A549 treated with CORT108297 at 1 μM for 4 hours (cell line): ENCODE measurements at places on chromosomes 16 and 17. TPM values are rescaled to one million over a fixed set of nuclear protein-coding genes. Genes with fewer than 3 reads are reported as not detected.

Gene CHST6
- total RNA-seq, result 0.10 to 0.15 TPM (median 0.13 TPM) in 5 replicates

Gene RMI2
- 25.0 to 36.6 TPM (median 33.5 TPM) in 5 replicates for total RNA-seq

Gene CCL7
- 0.12 to 0.24 TPM (median 0.16 TPM) in 5 replicates for total RNA-seq

Gene TLCD3A
- total RNA-seq, result 48.7 to 61.1 TPM (median 57.9 TPM) in 5 replicates

Gene NKD1
- 0.25 to 0.37 TPM (median 0.29 TPM) in 5 replicates for total RNA-seq

Gene TUBG2
- 18.7 to 28.7 TPM (median 25.2 TPM) in 5 replicates for total RNA-seq

Gene TNFSF12
- total RNA-seq, result 9.8 to 14.0 TPM (median 12.8 TPM) in 5 replicates

Gene BCL6B
- total RNA-seq, result not detected in 5 replicates

Gene RCVRN
- not detected in 5 replicates for total RNA-seq

Gene TBC1D3
- not detected in 5 replicates for total RNA-seq

Gene PTGES3L
- 0.67 to 1.4 TPM (median 1.2 TPM) in 5 replicates for total RNA-seq

Gene GAST
- total RNA-seq, result 0.21 to 0.34 TPM in 2 of 5 replicates, not detected in the others

Gene NACA2
- total RNA-seq, result not detected in 5 replicates

Gene TP53TG3C
- 0.24 to 0.40 TPM (median 0.26 TPM) in 3 of 5 replicates, not detected in the others for total RNA-seq

Gene NR1D1
- total RNA-seq, result 8.5 to 11.8 TPM (median 10.9 TPM) in 5 replicates

Gene GNG13
- total RNA-seq, result not detected in 5 replicates

Gene GPR142
- total RNA-seq, result 0.08 TPM in 1 of 5 replicates, not detected in the others

Gene SLC16A5
- total RNA-seq, result 18.6 to 35.9 TPM (median 32.2 TPM) in 5 replicates

Gene CDH5
- 0.09 to 0.22 TPM (median 0.16 TPM) in 5 replicates for total RNA-seq
